ENCODE measurements at places on chromosomes 6 and 20. TPM values are rescaled to one million over a fixed set of nuclear protein-coding genes. Genes with fewer than 3 reads are reported as not detected.

Gene SLC35F1
- not detected for total RNA-seq

Gene MOXD1
- not detected for total RNA-seq

DNA sequence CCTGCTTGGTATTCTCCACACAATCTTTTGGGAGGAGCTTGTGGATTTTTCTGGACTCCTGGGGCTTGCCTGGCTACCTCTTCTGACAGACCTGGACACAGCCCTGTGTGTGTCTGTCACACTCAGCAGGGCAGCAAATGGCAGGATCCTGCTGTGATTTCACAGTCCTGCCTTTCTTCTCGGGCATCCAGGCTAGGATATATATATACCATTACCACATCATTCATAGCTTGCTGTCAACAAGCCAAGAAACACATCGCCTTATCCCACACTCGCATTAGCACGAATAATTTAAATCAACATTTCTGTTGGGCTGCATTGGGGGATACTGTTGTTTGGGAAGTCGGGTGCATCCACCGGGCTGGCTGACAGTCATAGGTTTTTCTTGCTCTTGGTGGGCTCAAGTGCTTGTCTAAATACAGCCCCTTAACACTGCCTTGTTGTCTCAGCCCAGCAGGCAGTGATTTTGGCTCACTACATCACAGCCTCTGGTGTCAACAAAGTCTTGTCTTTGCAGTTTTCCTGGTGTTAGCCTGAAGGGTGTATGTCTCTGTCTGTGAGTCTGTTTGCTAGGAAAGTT, 154.9 kb upstream of the FERMT1 start:
- DNase-seq: no peak
- H3K27me3 ChIP-seq: no peaks in the 10 kb centered on the region
- H3K27ac ChIP-seq: no peak overlapping the region
- H3K36me3 ChIP-seq: no peaks in the 10 kb centered on the region
- H3K4me3 ChIP-seq: no peak overlapping the region

GRCh38 chr6:90485635-90486277, 101.1 kb downstream of the MAP3K7 start:
- no peak overlapping the region for H3K4me3 ChIP-seq
- peaks cover 9% of the 10 kb centered on the region for H3K27me3 ChIP-seq
- no peak overlapping the region for H3K27ac ChIP-seq
- H3K36me3 ChIP-seq: peaks cover 4% of the 10 kb centered on the region
- H3K4me1 ChIP-seq: no peaks in the 10 kb centered on the region

GRCh38 chr20:3071610-3072529, at the start of gene OXT:
TSS of gene OXT (plus strand) at chr20:3071620. CDS start at chr20:3071656, 36 bp downstream.
- H3K27ac ChIP-seq: no peak within 1 kb of the TSS
- H3K27me3 ChIP-seq: peaks cover 24% of the 10 kb centered on the region
- no peaks in the 10 kb centered on the region for H3K36me3 ChIP-seq
- peaks cover 22% of the 10 kb centered on the region for H3K4me1 ChIP-seq
- DNase-seq: peak; percentile 67
- peak within 1 kb of the TSS; percentile 60 for H3K4me3 ChIP-seq

GRCh38 chr6:143183666-143184065, 123.0 kb downstream of the AIG1 start:
- no peak overlapping the region for H3K4me3 ChIP-seq
- H3K4me1 ChIP-seq: no peaks in the 10 kb centered on the region
- H3K27ac ChIP-seq: no peak overlapping the region
- no peaks in the 10 kb centered on the region for H3K36me3 ChIP-seq
- no peaks in the 10 kb centered on the region for H3K27me3 ChIP-seq

GRCh38 chr6:20271818-20272217, 59.5 kb upstream of the MBOAT1 start:
- DNase-seq: no peak
- no peaks in the 10 kb centered on the region for H3K36me3 ChIP-seq
- peaks cover 3% of the 10 kb centered on the region for H3K4me1 ChIP-seq
- no peak overlapping the region for H3K4me3 ChIP-seq

DNA sequence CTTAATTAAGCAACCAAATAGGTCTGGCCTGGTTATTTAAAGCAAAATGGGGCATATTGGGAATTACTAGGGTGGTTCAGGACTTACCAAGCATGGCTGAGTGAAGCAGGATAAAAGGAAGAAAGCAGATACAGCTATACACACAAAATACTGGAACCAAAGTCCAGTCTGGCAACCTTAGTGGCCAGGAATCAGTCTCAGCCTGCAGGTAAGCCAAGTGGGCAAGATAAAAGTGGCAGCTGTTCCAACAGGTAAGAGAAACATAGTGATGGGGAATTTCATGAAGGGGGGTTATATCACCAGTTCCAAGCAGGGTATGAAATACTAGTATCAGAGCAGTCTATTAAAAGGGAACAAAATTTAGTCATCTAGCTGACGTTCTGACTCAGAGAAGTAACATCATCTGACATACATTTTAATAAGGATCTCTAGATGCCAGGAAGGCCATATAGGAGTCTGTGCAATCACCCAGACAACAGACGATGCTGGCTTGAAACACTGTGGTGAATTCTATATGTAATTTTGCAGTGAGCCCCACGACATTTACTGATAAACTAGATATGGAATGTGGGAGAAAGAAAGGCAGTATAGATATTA, 292.1 kb upstream of the HSF2 start:
- no peaks in the 10 kb centered on the region for H3K36me3 ChIP-seq
- no peaks in the 10 kb centered on the region for H3K27me3 ChIP-seq
- no peak overlapping the region for H3K4me3 ChIP-seq
- H3K4me1 ChIP-seq: no peaks in the 10 kb centered on the region

DNA sequence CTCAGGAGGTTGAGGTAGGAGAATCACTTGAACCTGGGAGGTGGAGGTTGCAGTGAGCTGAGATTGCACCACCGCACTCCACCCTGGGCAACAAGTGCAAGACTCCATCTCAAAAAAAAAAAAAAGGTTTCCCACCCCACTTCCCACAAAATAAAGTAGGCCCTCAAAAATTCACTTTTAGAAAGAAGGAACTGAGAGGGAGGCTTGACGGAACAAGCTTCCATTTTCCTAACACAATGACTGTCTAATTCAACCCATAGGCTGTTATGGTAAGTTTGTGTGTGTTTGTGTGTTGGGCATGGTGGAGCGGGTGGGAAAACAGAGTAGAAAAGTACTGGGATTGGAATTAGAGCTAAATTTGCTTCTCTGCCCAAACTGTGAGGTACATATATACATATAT, 98.4 kb upstream of the MAN1A1 start:
- H3K27ac ChIP-seq: no peak overlapping the region
- peaks cover under 1% of the 10 kb centered on the region for H3K27me3 ChIP-seq
- H3K4me1 ChIP-seq: peaks cover 15% of the 10 kb centered on the region
- peaks cover 5% of the 10 kb centered on the region for H3K36me3 ChIP-seq
- no peak for DNase-seq
